Left ventricle myocardium superior (tissue), 1 donor: ENCODE measurements at places on chromosomes 7 and 10.

DNA sequence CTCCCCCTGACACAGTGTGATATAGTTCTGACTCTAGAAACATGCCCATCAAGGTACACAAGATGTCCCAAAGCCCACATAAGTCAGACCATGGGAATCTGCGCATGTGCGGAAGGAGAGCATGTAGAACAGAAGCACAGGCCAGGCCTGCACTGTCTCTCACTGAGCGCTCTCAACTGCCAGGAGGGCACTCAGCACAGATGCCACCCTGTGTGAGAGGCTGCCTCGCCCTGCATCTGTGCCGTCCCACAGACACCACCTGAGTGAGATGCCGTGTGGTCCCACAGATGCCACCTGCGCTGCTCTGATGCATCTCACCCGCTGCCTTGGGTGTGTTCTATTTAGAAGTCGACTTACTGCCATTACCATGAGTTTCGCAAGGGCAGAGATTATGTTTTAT, 98.4 kb downstream of the VOPP1 start:
- DNase-seq: no peak

DNA sequence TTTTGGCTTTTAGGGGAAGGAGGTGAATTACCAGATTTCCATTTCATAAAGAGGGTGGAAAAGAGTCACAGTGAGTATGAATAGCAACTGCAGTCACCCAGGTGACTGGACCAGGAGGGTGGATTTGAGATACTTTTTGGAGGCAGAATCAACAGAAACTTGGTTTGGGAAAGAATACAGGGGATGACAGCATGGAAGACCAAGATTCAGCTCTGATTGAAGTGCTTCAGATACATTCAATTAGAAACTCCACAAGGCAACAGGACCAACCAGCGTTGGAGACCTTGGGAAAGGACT, 83.0 kb downstream of the SGMS1 start:
- DNase-seq: no peak

GRCh38 chr10:119653209-119653608, 2.0 kb downstream of the BAG3 start:
- no peak for DNase-seq

GRCh38 chr10:43233601-43234430, 33.0 kb downstream of the RASGEF1A start:
- DNase-seq: peak; percentile 14
